ENCODE measurements at places on chromosomes 2 and 18.

- no peak for DNase-seq
Measured at GRCh38 chr18:27130065-27130630, 55.0 kb downstream of the CHST9 start.

DNA sequence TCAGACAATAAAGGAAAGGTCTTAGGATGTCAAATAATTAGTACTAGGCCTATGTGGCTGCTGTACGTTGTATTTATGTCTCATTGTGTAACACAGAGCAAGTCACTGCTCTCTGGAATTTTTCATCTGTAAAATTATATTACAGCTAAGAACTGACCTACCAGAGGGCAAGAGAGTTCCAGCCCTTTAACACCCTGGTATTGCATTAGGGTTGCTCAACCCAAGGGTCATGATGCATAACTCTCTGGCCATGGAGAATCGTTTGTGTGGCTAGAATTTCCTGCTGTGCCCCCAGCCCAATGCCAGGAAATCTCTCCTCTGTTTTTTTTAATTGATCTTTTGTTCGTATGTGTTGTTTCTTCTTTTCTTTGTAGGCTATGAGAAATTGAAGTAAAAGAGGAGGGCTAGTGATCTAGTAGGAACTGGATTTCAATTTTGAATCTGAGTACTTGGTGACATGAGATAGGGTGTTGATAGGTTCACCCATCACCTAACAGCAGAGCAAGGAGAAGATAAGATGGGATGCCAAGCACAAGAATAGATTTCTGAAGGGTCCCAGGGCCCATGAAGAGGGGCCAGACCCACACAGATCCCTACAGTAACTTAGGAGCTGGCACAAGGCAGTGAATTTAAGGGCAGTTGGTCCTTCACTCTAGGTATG, 571.2 kb upstream of the TNP1 start:
- DNase-seq, result no peak

DNA sequence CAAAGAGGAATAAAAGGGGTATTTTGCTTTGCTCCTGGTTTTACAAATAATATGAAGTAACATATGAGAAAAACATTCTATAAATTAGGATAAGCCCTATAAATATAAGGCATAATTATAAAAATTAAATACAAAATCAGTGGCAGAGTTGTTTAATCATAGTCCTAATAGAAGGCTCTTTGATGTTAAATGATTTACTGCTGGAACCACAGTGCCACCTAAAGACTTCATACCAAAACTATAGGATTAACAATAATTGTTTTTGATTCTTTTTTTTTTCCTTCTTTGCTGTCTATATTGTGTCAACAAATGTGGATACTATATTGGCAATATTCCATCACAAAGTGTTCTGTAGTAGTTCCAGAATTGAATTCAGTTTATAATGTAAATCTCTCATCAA, 837.7 kb upstream of the SLC39A10 start:
- DNase-seq, result no peak

DNA sequence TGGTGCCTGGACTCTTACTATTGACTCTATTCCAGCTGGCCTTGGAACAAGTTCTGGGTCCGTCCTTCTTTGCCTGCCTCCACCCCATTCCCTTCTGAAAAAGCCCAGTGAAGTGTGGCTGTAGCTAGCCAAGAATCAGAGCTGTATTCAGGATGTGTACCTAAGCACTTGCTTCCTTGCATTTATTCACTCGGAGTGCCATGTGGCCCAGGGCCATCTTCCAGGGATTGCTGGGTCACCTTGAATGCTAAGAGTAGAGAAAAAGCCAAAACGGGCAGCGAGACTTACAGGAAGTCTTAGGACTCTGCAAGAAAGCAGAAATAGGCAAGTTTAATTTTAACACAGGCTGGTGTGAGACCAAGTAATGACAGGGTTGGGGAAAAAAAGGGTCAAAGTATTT, 4.1 kb downstream of the ITGA6 start:
- DNase-seq, result no peak

GRCh38 chr2:171066110-171066509, 94.6 kb downstream of the TLK1 start:
- no peak for DNase-seq

DNA sequence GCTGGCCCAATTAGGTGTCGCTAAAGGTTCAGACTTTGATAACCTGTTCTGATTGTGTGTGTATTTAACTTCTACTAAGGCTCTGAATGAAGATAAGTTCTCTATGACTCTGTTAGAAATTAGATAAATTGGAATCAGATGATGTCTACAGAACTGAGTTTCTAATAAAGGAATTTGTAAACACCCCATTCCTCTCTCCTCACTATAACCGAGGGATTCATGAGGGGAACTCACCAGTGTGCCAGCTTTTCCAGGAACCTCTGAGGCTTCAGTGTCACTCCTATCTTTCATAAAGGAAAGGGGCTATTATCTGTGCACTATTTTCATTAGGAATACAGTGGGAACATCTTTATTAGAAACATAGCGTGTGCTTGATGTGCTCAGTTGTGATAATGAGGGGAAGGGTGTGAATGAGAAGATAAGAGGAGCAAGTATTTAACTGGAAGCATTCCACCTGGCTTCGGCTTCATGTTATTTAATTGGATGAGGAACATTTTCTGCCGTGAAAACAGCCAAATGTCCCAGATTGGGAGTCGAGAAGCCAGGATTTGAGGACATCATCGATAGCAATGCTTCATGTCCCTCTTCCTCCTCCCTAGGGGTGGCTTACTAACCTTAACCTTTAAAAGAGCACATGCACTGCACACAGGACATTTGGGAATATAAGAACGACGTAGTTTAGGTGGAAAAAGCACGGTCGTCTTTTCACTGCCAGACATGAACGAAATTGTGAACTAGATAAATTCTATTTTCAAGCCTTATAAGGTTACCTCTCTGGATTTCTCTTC, 84.8 kb upstream of the TCF4 start:
- no peak for DNase-seq

- no peak for DNase-seq
Measured at GRCh38 chr2:154551649-154552048, 146.8 kb upstream of the KCNJ3 start.

- no peak for DNase-seq
Measured at GRCh38 chr2:207252979-207253645, 87.4 kb upstream of the KLF7 start.

DNA sequence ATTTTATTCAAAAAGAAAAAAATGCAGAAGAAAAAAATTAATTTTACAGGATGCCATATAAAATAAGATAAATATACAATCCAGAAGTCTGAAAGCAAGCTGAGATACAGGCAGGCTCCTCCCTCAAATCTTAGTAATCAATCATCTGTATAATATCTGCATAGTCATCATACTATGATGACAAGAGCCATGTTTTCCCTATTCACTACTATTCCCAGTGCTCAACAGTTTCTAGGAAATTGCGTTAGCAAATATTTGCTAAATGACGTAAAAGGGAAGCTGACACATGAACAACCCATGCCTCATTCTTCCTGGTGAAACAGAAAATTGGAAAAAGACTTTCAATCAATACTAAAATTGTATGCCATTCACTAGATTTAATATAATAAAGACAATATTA, 793.2 kb downstream of the SUCLG1 start:
- DNase-seq, result no peak

DNA sequence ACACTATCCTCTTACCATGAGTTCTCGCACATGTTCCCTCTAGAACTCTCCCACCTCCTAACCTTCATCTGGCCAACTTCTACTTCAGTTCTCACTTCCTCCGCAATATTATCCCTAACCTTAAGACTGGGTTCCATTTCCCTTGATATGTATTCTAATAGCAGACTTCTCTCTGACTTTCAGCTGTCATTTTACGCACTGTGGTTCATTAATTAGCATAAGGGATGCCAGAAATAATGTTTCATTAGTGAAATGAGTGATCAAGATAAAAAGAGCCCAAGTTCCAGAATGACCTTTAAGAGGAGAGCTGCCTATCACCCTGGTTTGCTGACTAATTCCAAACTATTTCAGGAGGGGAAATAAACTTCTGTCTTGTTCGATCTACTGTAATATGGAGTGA, 108.6 kb upstream of the CCDC150 start:
- DNase-seq, result no peak

GRCh38 chr2:120977582-120978358, 242.1 kb downstream of the GLI2 start:
- DNase-seq, result no peak

DNA sequence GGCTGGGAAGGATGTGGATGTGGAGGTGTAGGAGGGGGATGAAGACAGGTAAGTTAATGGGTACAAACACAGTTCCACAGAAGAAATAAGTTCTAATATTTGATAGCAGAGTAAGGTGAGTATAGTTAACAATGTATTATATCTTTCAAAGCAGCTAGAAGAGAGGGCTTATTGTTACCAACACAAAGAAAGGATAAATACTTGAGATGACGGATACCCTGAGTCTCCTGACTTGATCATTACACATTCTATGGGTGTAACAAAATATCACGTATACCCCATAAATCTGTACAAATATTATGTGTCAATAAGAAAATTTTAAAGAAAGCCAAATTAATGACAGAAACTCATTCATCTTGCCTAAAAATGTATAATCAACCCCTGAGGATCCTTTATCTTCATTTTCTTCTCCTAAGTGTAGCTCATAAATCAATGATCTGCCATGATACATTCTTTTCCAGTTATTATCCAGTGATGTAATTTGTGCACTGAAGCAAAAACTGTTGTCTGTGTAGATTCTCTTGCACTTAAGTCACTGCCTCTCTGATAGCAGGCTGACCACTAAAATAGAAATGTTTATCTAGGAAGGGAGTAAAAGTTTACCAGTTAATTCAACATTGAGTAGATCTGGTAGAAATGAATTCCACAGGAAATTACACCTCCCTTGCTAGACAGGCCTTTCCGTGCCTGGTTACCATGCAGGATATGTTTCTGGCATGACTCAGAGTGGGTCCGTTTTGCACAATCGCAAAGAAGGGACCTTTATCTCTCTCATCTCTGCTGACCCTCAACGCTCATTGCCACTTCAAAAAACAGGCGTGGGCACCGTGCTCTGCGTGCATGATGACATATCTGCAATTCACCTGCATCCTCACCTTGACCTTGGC, 249.7 kb upstream of the NCKAP5 start:
- no peak for DNase-seq

- DNase-seq, result no peak
Measured at GRCh38 chr2:216335252-216335651, 37.0 kb downstream of the MARCHF4 start.

- DNase-seq, result no peak
Measured at GRCh38 chr2:129334696-129335410, 644.6 kb upstream of the RAB6C start.

GRCh38 chr2:217193431-217194340, 333.8 kb upstream of the TNP1 start:
- DNase-seq, result no peak

DNA sequence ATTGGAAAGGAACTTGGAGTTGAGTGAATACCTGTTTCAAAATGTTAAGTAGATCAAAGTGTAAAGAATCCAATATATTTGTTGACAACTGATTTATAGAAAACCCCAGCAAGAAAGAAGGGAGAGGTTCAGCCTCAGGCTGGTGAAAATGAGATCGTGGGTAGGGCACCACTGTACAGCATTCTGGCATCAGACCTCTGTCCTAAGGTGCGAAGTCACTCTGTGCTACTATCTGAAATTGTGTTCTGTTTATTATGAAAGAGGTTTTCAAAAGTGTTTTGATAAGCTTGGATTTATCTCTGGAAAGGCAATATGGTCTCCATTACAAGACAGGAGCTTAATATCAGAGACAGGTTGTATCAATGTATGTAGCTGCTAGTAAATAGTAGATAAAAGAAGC, 80.5 kb upstream of the MAP4K3 start:
- no peak for DNase-seq

- DNase-seq, result no peak
Measured at GRCh38 chr2:127626917-127627739, 18.8 kb upstream of the GPR17 start.

DNA sequence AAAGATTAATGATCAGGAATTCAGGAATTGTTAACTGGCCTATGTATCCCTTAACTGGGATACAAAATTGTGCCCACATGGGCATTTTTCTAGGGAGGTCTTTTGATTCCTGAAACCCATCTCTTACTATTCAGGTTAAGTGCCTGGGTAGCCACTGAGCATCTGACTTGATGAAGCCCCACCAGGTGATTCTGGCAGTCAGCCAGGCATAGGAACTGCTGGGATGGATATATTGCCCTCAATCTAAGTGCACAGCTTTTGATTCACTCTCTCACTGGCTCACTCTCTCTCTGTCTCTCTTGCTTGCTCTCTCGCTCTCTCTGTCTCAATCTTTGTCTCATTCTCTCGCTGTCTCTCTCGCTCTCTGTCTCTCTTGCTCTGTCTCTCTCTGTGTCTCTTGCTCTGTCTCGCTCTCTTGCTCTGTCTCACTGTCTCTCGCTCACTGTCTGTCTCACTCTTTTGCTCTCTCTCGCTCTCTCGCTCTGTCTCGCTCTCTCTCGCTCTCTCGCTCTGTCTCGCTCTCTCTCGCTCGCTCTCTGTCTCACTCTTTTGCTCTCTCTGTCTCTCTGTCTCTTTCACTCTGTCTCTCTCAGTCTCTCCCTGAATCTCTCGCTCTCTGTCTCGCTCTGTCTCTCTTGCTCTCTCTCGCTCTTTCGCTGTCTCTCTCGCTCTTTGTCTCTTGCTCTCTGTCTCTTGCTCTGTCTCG, 22.3 kb downstream of the INPP1 start:
- no peak for DNase-seq
